Nephron progenitor cell (in vitro differentiated cells): ENCODE measurements at places on chromosomes 6 and 20.
A peak's percentile ranks its signal among the peaks of the same experiment; 100 is the strongest.

GRCh38 chr6:151096691-151097606, 142.8 kb upstream of the AKAP12 start:
- DNase-seq, result no peak

- DNase-seq, result no peak
Measured at GRCh38 chr6:44430326-44430725, 42.8 kb downstream of the CDC5L start.

DNA sequence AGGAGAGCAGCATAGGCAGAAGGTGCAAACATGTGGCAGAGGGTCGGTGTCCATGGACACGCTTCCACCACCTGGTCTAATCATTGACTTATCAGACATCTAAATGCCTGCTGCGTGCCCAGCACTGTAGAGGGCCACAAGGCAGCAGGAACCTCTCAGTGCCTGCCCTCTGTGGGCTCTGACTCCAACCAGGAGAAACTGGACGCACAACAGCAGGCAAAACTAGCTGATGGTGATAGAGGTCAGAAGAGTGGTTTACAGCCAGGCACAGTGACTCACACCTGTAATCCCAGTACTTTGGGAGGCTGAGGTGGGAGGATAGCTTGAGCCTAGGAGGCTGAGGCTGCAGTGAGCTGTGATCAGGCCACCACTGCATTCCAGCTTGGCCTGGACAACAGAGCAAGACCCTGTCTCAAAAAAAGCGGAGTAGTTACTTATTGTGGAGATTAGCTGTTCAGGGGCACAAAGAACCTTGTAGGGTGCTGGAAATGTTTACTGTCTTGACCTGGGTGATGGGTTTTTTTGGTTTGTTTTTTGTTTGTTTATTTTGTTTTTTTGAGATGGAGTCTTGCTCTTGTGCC, 46.5 kb downstream of the PPARD start:
- DNase-seq, result no peak

- DNase-seq, result no peak
Measured at GRCh38 chr6:105192707-105193465, 13.1 kb upstream of the POPDC3 start.

DNA sequence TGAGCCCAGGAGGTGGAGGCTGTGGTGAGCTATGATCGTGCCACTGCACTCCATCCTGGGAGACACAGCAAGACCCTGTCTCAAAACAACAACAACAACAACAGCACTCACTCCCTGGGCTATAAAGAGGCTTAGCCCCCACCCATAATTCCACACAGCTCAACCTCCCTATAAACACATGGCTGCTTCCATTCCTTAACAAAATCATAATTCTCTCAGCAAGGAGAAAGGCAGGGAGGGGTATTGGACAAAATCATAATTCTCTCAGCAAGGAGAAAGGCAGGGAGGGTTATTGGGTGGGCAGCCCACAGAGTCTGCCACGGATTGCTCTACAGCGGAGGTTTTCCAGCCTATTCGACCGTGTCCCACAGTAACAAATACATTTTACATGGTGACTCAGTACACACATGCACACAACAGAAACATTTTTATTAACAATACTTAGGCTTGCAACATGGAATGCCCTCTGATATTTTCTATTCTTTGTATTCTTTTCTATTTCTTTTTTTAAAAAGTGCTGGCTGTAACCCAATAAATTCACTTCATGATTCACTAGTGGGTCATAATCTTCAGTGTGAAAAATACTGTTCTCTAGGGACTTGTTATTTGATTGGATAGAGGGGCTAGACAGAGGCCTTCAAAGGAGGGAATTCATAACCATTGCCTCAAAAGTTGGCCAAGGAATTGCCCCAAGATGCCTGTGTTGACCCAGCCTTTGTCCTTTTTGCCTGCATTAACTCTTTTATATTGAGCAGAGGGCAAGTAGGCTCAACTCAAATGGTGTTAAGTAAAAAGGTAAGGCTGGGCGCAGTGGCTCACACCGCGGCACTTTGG, 50.6 kb upstream of the ZMYND8 start:
- DNase-seq, result no peak

DNA sequence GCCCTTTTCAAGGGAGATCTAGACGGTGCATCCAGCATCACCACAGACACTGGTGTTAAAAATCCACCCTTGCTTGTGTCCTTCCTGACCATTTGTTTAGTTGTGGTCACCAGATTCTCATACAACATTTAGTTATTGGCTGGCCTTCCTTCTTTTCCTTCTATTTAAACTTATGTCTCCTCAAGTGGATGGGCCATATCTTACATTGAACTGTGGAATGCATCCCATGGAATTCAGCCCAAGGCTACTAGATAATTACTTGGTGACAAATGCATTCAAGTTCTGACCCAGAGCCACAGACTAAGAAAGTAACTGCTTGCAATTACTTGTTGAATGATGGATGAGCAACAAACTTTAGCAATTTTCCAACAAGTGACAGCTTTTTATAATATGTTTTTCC, 198.9 kb upstream of the SSTR4 start:
- no peak for DNase-seq

DNA sequence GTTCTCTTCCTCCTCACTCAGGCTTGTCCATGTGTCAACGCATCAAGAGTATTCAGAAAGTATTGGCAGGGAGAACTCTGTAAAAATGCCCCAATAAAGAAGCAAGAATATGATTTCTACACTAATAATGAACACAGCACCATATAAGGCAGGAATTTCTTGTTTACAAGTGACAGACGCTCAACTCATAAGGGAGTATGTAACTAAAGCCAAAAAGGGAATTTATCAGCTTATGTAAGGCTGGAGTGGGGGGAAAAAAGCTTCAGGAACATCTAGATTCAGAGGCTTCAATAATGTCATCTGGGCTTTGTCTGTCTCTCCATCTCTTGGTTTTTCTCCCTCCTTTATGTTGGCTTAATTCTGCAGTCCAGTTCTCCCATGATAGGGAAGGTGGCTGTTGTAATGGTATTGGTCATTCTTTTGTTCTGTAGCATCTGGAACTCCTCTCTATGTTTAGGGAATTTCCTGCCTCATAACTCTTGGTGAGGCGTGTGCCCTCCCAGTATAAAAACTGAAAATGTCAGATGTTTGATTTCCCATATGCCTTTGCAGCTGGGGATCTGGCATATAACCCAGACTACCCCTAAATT, 125.1 kb upstream of the COL21A1 start:
- no peak for DNase-seq

GRCh38 chr20:59783641-59784010, 149.8 kb downstream of the SYCP2 start:
- no peak for DNase-seq

DNA sequence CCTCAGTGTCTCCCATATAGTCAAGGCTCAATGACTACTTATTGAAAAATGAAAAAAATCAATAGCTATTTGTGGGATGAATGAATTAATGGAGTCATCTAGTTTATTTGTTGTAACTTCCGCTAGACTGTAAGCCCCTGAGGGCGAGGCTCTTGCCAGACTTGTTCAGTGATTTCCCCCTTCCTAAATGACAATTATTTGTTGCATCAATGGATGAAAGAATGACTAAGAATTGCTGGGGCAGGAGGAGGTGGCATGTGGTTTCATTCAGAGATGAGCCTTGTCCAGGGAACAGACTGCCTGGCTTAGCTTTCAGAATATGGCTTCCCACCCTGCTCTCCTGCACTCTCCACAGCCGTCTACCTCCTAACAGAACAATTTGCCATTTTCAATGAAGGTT, 1.1 kb upstream of the PRELID3B start:
- no peak for DNase-seq

GRCh38 chr20:17083738-17084137, 143.1 kb upstream of the PCSK2 start:
- DNase-seq, result peak; percentile 65

- DNase-seq, result no peak
Measured at GRCh38 chr20:38842026-38842425, 36.5 kb downstream of the PPP1R16B start.

DNA sequence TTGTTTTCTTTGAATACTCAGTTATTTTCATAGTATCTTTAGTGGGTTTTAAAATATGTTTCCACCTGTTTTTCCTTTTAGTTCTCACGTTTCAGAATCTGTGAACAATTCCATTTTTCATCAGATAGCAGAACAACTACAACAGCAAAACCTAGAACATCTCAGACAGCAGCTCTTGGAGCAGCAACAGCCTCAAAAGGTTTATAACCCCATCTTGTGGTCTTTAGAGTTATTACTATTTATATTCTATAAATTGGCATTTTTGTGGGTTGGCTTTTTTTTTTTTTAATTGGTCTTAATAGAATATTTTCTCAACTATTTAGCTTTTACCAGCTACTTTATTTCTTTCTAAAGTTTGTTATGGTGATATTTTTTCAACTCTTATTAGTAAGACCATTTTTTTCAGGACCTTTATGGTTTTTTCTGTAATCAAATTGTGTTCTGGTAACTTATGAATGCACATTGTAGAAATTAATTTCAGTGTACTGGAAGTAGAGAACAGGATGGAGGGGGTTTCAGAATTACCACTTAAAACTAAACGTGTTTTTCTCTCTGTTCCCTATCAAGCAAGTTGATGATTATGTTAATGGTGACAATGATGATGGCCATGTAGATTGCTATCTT, 72.2 kb downstream of the SCAF8 start:
- DNase-seq, result no peak
